COLO829 (cell line): ENCODE measurements at places on chromosomes 3 and 15.

GRCh38 chr3:18061737-18062656 lies 319.6 kb upstream of the TBC1D5 start:
- DNase-seq = no peak

DNA sequence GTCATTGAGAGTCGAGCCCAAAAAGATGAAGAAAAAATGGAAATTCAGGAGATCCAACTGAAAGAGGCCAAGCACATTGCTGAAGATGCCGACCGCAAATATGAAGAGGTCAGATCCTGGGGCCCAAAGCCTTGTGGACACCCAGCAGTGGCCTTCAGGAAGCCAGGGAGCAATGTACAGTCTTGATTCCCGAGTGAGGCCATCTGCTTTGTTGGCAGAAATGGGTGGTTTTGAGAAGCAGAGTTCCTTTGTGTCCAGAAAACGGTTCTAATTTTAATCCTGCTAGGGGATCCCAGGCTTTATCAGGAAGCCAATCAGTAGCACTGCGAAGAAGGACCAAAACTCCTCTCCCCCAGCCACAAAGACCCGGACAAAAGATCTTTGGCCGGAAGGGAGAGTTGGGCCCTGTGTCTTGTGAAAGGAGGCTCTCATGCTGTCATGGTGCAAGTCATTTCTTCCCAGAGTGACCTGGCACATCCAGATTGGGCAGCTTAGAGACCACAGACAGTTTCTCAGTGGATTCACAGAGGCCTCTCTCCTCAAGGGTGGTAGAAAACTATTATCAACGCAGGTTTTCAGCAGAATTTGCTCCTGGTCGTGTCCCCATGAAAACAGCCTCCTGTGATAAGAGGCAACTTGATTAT lies 17.1 kb downstream of the TPM1 start:
- DNase-seq = no peak

- DNase-seq = peak; percentile 81
Measured at GRCh38 chr15:48896869-48897814, 19.2 kb downstream of the EID1 start.

- DNase-seq = peak; percentile 82
Measured at GRCh38 chr3:31423482-31423881, 109.2 kb upstream of the STT3B start.

DNA sequence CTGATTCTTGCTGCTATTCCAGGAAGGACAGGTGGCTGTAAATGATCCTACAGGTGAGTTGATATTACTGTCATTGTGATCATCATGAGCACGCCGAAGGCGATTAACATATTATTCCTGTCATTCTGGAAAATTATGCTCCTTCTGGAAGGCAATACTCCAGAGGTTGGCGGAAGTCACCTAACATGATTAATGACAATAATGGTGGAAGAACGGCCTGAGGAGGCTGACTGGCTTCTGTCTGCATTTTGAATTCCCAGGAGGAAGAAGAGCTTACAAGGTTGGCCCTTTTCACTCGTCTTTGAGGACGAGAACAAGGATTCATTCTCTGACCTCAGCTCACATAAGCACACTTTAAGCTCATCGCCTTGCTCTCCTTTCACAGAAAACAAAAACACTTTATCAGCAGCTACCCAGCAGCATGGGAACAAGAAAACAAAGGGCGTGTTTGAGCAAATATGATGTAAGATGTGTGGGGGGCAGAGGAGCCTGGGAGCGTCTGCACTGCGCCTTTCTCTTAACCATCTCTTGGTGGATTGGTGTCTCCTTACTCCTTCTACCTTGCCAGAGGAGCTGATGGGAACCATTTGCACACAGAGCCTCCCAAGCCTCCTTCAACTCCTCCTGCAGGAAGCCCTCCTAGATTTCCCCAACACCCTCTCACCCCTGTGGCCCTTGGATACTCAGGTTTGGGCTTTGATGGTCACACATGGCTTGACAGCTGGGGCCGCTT lies 23.0 kb downstream of the ACSBG1 start:
- peak; percentile 84 for DNase-seq

DNA sequence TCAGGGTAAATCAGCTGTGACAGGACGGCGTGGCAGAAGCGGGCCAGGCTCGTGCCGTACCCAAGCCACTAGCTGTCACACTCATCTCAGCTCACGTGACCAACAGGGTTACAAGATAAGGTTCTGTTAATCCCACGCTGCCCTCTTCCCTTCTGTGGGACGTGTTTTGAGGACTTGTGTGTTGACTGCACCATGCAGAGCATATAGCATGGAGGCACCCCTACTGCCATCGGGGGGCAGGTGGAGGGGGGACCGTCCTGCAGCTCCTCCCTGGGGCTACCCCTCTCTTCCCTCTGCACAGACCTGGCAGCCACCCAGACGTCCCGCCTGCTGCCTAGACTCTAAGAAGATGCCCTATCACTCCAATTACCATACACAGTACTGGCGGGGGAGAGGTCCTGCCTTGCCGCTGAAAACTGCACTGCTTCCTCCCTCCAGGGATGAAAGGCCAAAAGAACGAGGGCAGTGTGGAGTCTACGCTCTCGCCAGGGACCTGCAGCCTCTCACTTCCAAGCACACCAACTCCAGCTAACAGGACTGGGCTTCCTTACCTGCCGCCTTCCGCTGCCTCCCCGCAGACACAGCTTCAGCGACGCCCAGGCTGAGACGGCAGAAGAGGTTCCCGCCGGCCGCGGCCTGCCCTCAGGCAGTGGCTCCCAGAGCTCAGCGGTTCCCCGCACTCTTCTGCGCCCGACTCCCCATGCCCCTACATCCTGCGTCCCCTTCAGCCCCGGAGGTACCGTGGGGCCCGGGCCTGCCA lies at the start of gene TNK2:
TSS of gene TNK2 (minus strand) at position 618 of the 760 bp plus-strand sequence. CDS start 19,963 bp downstream, outside the sequence.
- no peak for DNase-seq

GRCh38 chr3:101061312-101061711 lies 68.1 kb upstream of the ABI3BP start:
- no peak for DNase-seq

DNA sequence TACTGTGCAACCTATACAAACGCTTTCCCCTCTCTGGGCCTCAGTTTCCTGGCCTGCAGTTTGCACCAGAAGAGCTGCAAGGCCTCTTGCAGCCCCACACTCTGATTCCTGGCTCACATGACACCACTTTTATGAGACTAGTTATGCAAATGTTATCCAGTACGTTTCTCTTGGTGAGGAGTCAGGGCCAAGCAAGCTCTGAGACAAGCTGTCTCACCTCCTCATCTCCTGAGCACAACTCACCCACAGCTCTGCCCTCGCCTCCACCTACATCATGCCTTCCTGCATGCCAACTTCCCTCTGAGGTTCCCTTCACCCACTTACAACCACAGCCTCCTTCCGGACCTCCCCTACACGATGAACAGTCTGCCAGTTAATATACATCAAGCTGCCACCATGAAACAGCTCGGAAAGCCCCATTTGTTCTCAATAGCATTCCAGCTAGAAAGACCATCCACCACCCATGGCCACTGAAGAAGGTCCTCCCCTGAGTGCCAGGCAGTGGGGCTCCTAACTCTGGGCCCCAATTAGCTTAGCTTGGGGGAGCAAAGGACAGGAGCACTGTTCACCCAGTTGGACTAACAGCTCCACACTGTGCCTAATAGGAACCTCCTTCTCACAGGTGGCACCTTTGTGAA lies 25.0 kb downstream of the CRYGS start:
- DNase-seq = no peak

- no peak for DNase-seq
Measured at GRCh38 chr3:154175041-154175440, 53.9 kb downstream of the ARHGEF26 start.
